Islet precursor cell (in vitro differentiated cells): ENCODE measurements at places on chromosomes 6 and 20.

- DNase-seq, result no peak
These were observed 94.6 kb downstream of the FOXA2 start for GRCh38 chr20:22489626-22490286.

DNA sequence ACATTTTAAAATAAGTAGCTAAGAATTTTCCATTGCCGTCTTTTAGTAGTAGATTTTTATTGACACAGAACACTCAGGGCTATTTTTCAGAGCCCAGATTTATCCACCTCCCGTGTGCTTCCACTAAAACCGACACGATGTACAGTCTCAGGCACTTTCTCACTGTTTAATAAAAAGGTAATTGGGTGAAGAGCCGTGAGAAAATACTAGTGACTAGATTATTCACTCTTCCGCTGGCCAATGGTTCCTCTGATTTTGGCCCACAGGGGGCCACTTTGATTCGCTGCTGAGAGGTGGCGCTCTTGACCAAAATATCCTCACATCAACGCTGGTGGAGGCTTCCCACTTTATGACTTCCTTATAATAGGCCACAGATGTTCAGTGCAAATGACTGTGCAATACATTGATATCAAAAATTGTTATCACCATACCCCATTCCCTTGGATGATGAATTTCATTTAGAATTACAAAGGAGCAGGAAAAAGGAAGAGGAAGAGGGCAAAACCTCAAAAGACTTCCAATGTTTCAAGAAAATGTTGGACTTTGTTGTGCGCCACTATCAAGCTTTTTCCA is 12.3 kb upstream of the HDDC2 start:
- DNase-seq, result peak; percentile 78

- DNase-seq, result no peak
These were observed 165.0 kb downstream of the PDE7B start for GRCh38 chr6:136016228-136017225.

GRCh38 chr20:61311656-61312387 is 59.8 kb downstream of the CDH4 start:
- no peak for DNase-seq

DNA sequence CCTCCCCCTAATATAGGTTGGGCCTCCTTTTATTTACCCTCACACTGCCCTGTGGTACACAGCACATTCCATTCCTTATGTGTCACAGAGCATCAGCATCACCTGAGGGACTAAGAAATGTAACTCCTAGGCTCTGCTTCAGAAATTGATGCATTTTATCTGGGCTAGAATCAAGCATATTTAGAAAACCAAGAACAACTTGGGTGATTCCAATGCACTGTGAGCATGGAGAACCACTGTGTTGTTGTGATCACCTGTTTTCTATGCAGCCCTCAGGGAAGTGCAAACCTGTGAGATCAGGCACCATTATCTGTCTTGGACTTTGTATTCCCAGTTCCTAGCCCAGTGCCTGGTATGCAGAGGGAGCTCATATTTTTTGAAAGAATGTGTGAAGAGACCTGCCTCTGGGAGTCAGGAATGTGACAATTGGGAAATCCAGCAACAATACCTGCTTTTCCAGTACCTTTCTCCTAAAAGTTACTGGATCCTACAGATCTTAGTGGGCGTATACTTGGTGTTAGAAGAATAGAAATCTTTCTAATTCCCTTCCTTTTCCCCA is 7.0 kb downstream of the KAT14 start:
- DNase-seq, result peak; percentile 87

- no peak for DNase-seq
These were observed 240.4 kb downstream of the CDC5L start for GRCh38 chr6:44627883-44628271.

DNA sequence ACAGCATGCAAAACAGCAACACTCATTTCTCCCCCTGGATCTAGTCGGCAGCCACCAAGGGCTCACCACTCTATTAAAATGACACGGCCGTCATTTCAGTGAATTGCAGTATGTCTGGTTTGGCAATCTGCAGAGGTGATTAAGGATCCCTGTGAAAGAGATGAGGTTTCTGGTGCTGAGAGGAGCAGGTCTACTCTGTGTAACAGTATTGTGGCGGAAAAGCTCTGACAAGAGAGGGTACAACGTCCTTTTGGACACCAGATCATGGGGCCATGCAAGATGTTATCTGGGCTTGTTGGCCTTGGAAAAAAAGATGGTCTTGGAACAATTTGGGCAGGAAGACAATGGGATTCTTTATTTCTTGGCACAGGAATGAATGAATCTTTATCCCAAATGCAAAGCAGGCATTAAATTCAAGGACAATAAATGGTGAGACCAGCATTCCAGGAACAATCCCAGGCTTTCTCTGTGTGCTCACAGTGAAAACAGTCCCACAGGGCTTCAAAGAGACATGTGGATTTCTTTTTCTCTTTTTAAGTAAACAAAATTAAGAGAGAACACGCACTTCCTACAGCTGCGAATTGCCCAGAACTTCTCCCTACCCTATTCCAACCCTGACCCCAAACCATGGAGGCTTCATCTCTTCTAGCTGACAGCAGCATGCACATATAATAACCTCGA is 33.7 kb upstream of the ADGRF1 start:
- DNase-seq, result peak; percentile 75

- DNase-seq, result no peak
These were observed 10.7 kb upstream of the PLEKHG1 start for GRCh38 chr6:150588888-150589499.

DNA sequence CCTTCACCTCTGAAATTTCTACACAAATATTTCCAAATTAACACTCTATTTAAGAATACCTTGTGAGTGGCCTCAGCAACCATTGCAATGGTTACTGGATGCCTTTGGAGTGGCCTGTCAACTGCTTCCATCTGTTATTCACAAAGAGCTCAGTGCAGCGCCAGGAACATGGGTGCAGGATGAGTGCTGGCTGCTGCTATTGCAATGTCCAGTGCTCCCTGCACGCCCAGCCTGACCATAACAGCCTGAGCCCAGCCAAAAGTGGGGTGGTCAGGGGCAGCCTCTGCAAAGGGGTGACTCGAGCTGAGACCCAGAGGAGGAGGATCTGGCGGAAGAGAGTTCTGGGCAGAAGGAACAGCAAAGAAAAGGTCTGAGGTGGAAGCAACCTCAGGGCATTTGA is 18.4 kb downstream of the CASS4 start:
- DNase-seq, result no peak

GRCh38 chr6:157769776-157770426 is 53.1 kb upstream of the SNX9 start:
- DNase-seq, result no peak

GRCh38 chr20:53595018-53595378 is 1.4 kb upstream of the ZNF217 start:
- no peak for DNase-seq

DNA sequence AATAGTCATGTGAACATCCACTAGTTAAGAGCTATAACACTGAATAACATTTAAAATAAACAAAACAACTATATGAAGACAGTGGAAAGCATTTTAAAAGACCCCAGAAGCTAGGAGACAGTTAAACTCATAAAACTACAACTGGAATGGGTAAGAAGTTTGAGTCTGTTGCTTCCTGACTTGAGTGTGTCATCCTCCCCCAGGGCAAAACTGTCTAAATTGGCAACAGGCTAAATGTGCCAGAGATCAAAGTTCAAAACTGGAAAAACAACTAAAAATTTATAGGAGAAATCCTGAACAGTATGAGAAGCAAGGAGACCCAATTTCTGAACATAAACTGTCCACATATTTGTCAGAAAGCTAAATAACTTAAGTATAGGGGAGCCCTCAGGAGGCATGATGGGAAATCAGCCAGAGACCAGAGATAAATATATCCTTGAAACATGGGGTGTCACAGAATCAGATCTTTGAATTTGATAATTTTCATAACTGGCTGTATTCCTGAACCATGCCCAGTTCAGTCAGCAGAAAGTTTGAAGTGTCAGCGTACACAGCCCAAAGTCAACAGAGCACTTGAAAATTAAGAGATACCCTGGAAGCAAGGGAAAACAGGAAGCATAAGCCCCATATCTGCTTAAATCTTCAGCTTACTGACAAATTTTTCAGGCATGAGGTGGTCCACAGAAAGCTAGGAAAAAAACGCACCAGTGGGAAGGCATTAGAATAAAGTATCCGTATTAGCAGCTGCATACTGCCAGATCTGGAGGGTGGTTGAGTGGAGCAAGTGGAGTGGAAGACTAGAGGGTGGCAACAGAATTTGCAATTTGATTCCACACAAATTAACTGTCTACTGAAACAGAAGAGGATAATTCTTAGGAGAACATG is 516.1 kb upstream of the MAN1A1 start:
- DNase-seq, result peak; percentile 62

GRCh38 chr6:52249078-52249477 is 4.8 kb upstream of the IL17F start:
- DNase-seq, result no peak

GRCh38 chr6:138509371-138509770 is 10.1 kb upstream of the NHSL1 start:
- no peak for DNase-seq

GRCh38 chr20:63574829-63575743 is 1.0 kb upstream of the HELZ2 start:
- DNase-seq, result no peak

DNA sequence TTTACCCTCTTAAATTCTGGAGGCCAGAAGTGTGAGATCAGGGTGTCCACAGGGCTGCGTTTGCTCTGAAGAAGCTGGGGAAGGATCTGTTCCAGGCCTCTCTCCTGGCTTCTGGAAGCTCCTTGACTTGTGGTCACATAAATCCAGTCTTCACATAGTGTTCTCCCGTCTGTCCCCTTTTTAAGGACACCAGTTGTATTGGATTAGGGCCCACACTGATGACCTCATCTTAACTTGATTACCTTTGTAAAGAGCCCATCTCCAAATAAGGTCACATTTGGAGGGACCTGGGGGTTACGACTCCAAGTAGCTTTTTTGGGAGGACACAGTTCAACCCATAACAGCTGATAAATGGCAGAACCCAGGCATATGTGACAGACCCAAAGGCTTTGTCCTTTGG is 20.0 kb upstream of the WFDC2 start:
- DNase-seq, result no peak

DNA sequence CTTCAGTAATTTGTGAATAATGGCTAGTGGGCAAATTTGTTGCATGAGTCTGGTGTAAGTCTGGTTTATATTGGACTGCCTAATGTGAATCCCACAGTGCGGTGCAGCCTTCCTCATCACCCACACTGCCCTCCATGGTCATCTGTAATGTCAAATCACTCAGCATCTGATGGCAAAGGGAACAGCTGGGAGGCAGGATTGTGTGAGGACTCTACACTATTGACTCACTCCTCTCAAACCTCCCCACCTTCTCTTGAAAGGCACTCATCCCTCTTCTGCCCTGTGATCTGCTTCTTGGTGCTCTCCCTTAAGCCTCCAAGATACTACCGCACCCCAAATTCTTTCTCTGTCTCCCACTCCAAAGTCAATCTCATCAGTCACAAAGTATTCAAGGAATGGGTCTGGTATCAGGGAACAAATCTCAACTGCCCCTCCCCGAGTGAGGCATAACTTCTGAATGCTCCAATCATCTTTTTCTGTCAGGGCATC is 146.0 kb upstream of the BEND6 start:
- peak; percentile 73 for DNase-seq

DNA sequence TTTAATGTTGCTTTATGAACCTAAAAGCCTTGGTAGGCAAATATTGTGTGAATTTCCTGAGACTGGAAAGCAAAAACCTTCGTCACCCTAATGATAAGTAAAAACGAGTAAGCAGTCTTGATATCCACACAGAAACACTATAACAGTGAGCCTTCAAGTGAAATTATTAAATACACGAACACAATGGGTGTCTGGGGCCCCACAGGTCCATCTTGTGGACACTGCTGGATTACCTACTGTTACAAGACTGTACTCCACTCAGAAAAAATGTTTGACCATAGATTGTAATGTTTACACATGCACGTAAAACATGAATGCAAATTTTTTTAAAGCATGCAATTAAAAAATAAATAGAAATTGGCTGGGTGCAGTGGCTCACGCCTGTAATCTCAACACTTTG is 466.9 kb downstream of the CD83 start:
- no peak for DNase-seq
